Left kidney (tissue), 8 donors: ENCODE measurements at places on chromosomes 5 and 9. TPM values are rescaled to one million over a fixed set of nuclear protein-coding genes. Genes with fewer than 3 reads are reported as not detected.
A peak's percentile ranks its signal among the peaks of the same experiment; 100 is the strongest.

The SPATA31C1 gene
- 0.58 TPM for polyA plus RNA-seq

DNA sequence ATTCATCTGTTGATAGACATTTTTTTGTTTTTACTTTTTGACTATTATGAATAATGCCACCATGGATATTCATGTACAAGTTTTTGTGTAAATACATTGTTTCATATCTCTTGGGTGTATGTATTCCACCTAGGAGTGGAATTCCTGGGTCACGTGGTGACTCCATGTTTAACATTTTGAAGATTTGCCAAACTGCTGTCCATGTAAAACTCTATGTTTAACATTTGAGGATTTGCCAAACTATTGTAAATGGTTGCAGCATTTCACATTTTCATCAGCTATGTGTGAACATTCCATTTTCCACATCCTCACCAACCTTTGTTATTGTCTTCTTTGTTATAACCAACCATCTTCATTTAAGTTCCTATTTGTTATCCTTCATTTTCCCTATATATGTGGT, 12.2 kb downstream of the TMEFF1 start:
- no peak for DNase-seq

DNA sequence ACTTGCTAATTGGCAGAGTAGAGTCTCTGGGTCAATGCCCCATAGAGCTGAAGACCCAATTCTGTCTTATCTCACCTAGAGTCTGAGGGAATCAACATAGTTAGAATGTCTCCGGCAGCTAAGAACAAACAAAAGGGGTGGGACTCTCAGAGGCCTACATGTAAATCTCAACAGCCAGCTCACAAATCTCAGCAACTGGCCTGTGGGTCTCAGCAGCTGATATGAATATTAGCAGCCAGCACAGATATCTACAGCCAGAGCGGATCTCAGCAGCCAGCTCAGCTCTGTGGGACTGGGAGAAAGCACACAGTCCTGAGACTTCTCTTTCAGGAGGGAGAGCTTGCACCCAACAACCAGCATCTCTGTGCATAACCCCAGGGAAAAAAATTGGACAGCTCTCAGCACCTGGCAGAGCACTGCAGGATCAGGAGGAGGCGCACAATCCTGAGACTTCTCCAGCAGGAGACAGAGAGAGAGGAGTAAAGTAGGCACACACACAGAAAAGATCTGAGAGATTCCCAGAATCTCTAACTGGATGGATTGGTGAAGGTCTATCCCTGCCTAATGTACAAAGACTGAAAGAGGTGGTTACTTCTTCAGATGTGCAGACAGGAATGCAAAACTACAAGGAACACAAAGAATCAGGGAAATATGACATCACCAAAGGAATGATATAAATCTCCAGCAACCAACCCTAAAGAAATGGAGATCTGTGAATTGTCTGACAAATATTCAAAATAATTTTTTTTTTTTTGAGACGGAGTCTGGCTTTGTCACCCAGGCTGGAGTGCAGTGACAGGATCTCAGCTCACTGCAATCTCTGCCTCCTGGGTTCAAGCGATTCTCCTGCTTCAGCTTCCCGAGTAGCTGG, 29.2 kb downstream of the KLF4 start:
- DNase-seq: no peak

The CNTNAP3 gene
- polyA plus RNA-seq: 6.6 TPM

The WNT8A gene
- 0.15 TPM for polyA plus RNA-seq

- no peak for DNase-seq
Measured at GRCh38 chr5:159951834-159952233, 35.6 kb downstream of the ADRA1B start.

DNA sequence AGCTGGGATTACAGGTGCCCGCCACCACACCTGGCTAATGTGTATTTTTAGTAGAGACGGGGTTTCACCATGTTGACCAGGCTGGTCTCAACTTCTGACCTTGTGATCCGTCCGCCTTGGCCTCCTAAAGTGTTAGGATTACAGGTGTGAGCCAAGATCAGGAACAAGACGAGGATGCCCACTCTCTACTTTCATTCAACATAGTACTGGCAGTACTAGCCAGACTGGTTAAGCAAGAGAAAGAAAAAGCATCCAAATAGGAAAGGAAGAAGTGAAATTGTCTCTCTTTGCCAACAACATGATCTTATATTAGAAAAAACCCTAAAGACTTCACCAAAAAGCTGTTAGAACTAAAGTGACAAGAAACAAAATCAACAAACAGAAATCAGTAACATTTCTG, 7.4 kb upstream of the ENDOG start:
- DNase-seq: no peak

DNA sequence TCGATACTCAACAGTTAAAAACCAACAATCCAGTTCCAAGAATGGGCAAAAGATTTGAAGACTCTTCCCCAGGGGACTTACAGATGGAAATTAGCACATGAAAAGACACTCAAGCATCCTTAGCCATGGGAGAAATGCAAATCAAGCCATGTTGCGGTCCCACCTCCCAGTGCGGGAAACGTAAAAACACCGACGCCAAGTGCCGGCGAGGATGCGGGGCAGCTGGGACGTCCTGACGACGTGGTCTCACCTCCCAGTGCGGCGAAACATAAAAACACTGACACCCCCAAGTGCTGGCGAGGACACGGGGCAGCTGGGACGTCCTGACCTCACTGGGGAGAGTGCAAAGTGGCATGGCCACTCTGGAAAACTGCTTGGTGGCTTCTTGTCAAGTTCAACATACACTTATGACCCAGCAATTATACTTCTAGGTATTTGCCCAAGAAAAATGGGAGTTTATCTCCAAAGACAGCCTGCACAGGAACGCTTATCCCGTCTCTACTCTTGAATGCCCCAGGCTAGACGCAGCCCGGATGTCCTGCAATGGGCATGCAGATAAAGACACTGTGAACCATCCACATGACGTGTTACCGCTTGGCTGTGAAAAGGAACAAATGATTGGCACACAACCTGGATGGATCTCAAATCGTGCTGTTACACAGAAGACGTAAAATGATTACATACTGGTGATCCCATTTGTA, 60.1 kb upstream of the UBAC1 start:
- no peak for DNase-seq

The LIFR gene
- polyA plus RNA-seq: 87.7 TPM

The FOXD4L4 gene
- not detected for polyA plus RNA-seq

The F2RL1 gene
- polyA plus RNA-seq: 38.4 TPM

GRCh38 chr5:42366051-42366450, 57.2 kb upstream of the GHR start:
- DNase-seq: no peak

DNA sequence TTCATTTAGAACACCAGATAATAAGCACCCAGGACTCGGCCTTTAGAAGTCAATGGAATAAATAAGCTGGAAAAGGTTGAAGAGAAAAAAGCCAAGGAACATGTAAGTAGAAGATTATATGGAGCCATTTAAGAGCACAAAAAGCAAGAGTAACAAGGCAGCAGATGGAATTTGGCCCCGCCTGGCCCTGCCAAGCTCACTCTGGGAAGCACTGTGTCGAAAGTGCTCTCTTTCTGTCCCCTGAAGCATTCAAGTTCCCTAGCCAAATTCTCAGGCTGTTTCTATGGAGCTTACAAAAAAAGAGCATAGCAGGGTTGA, 73.0 kb upstream of the GPR151 start:
- DNase-seq: no peak

DNA sequence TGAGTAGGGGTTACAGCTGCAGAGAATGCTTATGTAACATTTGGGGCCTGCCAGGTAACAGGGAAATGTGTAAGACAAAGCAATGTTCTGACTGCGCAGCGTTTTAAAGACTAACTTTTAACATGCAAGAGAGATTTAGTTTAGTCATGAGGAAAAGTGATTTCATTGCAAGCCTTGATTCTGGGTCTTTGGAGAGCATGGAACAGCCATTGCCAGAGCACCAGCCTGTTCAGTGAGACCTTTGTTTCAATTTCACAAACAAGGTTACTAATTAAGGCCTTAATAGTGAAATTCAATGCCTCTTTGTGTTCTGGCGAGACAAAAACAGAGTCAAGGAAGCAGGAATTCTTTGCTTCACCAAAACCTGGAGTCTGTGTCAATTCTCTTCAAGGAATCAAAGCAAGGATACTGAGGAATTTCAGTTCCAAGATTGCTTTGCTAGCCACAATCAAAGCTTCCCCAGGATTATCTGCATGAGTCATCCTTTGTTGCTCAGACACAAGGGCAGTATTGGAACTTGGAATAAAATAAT, 14.4 kb downstream of the CKMT2 start:
- no peak for DNase-seq

The FREM1 gene
- polyA plus RNA-seq: 206 TPM

- DNase-seq: no peak
Measured at GRCh38 chr5:73019766-73020165, 63.9 kb downstream of the FCHO2 start.

GRCh38 chr5:159878988-159879471, 37.3 kb upstream of the ADRA1B start:
- peak; percentile 46 for DNase-seq

DNA sequence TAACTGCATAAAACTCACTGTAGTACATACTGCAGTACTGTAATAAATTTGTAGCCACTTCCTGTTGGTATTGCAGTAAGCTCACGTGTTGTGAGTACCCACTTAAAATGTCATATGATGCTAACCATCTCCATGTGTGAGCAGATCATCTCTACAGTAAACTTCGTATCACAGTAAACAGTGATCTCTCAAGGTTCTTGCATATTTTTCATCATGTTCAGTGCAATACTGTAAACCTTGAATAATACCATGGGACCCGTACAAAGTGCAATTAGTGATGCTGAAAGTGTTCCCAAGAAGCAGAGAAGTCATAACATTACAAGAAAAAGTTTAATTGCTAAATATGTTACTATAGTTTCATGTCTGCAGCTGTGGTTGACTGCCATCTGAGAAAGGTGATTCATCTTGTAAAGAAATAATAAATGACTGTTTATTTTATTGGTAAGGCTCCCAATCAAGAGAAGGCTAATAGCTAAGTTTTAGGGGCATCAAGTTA, 253.8 kb upstream of the POU5F2 start:
- no peak for DNase-seq

The ANXA6 gene
- 134 TPM for polyA plus RNA-seq

DNA sequence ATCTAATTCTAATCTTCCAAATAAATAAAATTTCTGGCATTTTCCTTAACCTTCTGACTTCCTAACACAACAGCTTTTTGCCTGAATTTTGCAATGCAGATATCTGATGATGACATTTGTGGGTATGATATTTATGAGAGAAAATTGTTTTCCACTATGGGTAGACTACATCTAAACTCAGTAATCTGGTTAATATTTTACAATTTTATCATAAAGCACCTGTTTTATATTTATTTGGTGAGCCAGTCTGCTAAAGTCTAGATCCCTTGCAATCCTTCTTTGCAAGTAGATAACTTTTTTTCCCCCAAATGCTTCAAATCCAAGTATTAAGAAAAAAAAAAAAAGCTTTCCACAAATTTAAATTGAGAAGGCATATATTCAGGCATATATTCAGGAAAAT, 246.2 kb upstream of the DAB2 start:
- DNase-seq: no peak

GRCh38 chr5:169185626-169186025, 115.3 kb downstream of the SLIT3 start:
- no peak for DNase-seq

The CREB3 gene
- polyA plus RNA-seq: 37.8 TPM

DNA sequence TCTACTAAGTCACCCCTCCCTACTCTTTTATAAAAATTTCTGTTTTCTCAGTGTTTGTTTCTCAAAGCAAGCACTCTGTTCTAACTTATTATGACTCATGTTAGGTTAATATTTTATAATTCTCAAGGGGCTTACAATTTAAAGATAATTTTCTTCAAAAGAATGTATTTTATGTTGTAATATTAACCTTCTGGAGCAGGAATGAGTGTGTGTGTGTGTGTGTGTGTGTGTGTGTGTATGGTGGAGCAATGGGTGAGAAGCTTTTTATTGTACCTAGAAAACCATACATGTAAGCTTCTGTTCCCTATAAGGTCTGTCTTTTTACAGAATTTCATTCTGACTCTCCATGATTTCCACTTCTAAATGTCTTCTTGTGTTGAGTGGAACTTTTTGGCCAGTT, 63.0 kb downstream of the PBX3 start:
- DNase-seq: no peak

DNA sequence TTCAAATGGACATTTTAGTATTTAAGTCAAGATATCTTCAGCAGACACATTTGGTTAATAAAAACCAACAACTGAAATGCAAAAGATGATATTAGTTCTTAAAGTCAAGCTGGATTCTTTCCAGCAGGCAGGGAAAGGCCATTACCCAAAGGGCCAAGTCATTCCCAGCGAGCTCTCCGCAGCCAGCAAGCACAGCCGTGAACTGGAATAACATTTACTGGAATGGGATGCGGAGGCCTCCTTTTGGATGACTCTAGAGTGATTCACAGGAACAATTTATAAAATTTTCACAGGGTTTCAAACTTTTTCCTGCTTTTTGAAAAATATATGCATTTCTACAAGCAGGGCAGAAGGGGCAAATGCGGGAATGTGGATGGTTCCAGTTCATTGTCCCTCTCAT, 76.6 kb upstream of the DAB2 start:
- no peak for DNase-seq

The TOPORS gene
- polyA plus RNA-seq: 37.5 TPM
